ENCODE measurements at places on chromosomes 7 and 10.

GRCh38 chr10:8379906-8380832 is 325.7 kb downstream of the GATA3 start:
- no peak for DNase-seq

- no peak for DNase-seq
Measured at GRCh38 chr7:80611353-80611752, 27.1 kb upstream of the CD36 start.

DNA sequence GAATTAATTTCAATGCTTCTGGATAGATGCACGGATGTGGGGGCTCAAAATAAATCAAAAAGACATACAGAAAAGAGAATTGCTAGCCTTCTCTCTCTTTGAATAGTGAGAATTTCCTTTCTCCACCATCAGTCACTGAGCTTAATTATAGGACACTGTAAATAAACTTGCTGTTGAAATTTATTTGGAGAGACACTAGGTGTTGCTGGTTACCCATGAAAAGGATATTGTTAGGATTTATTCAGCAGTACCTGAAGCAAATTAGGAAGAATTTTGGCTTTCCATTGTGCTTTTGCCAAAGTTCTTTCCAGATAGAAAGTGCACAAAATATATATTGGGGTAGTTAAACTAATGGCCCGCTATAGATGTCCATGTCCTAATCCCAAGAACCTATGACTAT is 27.6 kb downstream of the GCC1 start:
- DNase-seq, result no peak

GRCh38 chr10:4426866-4427265 is 399.1 kb upstream of the AKR1E2 start:
- no peak for DNase-seq

DNA sequence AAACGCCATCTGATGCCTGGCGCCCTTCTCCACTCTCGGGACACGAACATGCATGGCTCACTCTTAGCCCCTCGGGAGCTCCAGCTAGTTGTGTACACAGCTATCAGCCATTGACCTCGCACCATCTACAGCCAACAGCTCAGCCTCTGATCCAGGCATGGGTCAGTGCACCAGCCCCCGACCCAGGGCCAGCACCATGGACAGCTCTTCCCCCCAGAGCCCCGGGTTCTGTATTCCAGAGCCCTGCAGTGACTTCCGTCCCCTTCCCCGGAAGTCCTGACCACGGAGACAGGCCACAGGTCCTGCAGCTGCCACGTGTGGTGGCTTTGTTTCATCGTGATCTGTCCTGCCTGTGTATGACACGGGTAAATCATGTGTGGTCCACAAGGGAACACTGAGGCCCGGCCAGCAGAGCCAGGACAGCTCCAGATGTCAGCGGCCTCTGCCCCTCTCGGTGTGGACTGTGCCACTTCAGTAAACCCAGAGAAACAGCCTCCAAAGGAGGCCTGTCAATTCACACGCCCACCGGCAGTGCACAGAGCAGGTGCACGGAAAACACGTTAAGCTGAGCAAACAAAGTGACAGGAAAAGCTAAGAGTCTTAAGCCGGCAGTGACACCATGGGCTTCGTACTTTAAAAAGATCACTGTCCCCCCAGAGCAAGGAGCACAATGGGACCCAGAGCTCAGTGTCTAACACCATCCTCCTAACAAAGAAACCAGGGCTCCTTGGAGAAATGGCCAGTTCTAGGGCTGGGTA is 13.0 kb downstream of the STK32C start:
- no peak for DNase-seq

GRCh38 chr7:85261336-85261735 is 74.5 kb upstream of the SEMA3D start:
- no peak for DNase-seq

GRCh38 chr7:1538544-1539180 is 8.2 kb downstream of the MAFK start:
- no peak for DNase-seq

- no peak for DNase-seq
Measured at GRCh38 chr10:71078454-71079145, 133.8 kb upstream of the UNC5B start.

DNA sequence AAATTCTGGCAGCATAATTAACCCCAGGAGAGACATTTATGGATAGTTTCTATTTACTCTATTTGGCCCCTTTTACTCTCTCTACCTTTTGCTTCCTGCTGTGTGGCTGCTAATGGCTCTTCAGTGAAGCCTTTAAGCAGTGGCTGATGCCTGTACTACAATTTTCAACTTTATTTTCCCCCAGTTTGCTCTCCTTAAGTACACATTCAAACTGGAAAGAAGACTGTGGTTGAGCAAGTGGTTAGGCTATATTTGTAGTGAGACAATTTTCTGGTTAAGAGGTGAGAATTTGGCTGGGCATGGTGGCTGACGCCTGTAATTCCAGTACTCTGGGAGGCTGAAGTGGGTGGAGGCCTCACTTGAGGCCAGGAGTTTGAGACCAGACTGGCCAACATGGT is 8.5 kb upstream of the RSBN1L start:
- no peak for DNase-seq

DNA sequence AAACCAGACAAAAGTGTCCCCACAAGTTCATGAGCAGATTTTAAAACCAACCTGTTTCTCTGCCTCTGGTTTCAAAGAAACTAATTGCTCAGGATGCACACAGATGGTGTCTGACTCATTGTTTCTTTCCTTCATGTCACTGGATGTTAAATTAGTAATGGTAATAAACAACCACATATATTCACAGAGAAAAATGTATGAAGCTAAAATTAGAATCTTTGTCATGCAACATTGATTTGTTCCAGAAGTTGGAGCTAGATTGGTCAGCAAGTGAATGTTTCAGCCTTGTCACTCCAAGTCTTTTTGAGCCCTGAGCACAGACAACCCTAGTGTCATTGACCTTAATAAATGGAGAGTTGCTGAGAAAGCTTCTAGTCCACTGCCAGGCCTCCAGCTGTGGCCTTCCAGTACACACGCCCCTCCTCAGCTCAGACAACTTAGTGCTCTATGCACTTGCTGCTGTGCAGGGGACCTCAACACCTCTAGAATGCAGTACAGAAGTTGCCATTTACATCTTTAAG is 175.9 kb downstream of the CCDC71L start:
- no peak for DNase-seq
